Upper lobe of left lung (tissue), 6 donors: ENCODE measurements at places on chromosomes 1 and 21. TPM values are rescaled to one million over a fixed set of nuclear protein-coding genes. Genes with fewer than 3 reads are reported as not detected.
A peak's percentile ranks its signal among the peaks of the same experiment; 100 is the strongest.

The KMO gene
- total RNA-seq, result 6.3 TPM

The GPR37L1 gene
- total RNA-seq, result 0.07 TPM

The PIGR gene
- total RNA-seq, result 795 TPM

The HES3 gene
- not detected for total RNA-seq

The F11R gene
- 183 TPM for total RNA-seq

The OSCP1 gene
- 12.2 TPM for total RNA-seq

The RAB25 gene
- total RNA-seq, result 58.7 TPM

The DNAH14 gene
- total RNA-seq, result 12.2 TPM

- peak; percentile 75 for DNase-seq
Measured at GRCh38 chr21:33394260-33394659, 9.0 kb upstream of the IFNGR2 start.

GRCh38 chr1:226706684-226707083, 32.4 kb downstream of the ITPKB start:
- DNase-seq, result no peak

DNA sequence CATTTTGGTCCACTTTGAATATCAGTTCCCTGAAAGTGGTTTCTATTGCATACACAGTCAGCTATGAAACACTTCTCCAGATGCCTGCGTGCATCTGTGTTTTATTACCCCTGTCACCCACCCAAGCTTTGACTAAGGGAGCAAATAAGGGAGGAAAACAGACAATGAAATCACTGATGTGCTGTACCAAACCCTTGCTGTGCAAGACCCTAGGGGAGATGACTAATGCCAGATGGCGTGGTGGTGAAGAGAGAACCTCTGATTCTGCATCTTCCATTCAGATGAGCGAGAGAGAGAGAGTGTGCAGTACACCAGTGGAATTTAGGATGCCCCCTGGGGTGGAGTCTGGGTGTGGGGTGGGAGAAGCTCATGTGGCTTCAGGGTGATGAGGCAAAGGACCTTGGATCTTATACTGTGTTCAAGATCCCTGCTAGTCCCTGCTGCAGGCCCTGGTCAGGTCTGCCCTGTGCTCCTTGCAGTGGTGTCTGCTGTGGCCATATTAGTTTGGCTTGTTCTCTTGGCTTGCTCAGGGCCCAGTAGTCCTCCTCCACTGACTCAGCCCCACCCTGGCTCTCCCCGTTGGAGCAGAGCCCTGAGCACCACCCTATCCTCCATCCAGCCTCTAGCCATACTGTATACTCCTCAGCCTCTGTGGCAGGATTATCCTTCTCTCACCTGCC, 18.5 kb downstream of the CLCA1 start:
- no peak for DNase-seq

DNA sequence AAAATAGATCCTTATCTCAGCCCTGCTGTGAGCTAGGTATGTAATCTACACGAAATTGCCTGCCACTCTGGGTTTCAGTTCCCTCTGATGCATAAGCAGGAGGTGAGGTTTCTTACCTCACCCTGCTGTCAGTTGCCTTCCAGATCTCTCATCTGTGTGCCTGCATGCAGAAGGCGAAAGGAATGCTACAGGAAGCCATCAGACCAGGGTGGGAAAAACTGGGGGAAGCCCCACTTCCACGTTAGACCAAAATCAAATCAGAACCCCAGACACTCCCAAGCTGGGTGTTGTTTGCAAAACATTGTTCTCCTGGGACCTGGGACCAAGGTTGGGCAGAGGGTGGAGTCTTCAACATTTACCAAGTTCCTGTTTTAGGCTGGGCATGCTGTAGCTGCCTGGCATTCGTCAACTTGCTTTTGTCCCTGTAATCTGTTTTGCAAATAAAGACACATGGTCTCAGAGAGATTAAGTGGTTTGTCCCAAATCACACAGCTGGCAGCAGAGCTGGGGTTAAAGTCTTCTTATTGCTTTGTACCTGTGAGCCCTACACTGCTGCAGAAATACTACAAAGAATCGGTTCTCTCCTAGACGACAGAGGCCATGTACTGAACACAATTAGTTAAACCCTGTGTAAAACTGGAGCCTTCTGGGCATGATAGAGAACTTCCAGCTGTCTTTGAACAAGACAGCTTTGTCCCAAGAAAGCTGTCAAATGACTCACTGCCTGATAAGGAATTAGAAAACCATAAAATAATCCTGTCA, 389.7 kb upstream of the RUNX1 start:
- DNase-seq, result no peak

DNA sequence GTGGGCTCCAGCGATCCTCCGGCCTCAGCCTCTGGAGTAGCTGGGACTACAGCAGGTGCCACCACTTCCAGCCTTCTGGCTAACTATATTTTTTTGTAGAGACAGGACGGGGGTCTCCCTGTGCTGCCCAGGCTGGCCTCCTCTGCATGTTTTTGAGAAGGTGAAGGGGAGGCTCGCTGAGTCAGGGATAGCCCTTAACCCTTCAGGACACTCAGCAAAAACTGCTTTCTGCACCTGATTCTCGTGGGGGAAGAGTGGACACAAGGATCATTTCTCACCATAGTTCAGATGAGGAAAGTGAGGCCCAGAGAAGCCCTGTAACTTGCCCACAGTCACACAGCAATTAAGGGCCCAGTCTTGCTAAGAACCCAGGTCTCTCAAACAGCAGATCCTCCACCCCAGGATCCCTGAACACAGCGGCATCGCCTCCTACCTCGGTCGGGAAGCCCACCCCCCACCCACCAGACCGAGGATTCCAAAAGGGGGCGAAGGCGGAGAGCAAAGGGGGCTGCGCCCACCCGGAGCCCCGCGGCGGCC, 1.3 kb downstream of the FGR start:
- DNase-seq, result no peak

DNA sequence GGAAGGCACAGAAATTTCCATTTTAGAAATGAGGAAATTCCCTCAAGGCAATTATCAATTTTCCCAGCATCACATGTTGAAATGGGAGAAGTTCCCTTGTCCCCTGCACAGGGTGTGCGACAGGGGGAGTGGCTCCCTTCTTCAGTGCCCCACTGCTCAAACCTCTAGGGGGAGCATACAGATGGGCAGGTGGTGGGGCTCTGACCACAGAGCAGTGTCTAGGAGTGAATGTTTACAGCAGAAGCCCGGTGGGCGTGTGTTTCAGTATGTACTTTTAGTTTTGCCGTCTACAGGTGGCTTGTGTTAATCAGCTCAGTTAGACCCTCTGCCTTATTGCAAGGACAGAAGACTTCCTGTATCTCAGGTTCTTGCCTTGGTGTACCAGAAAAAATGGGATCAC, 493.7 kb upstream of the PLXNA2 start:
- DNase-seq, result no peak

GRCh38 chr21:39384674-39385298, 35.9 kb upstream of the HMGN1 start:
- no peak for DNase-seq

GRCh38 chr1:21220815-21221214, 44.1 kb upstream of the EIF4G3 start:
- DNase-seq, result no peak

DNA sequence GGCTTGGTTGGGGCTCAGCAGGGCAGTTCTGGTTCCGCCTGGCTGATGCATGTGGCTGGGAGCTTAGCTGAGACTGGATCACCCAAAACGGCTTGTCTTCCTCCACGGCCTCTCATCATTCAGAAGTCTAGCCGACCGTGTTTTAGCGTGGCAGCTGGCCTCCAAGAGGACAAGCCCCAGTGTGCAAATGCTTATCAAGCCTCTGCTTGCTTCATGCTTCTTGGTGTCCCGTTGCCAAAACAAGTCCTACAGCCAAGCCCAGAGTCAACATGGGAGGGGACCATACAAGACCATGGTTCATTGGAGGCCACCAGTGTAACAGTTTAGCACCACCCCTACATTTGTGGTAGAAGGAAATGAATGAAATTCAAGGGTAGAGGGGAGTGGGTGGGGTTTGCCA, 10.5 kb upstream of the KDF1 start:
- no peak for DNase-seq

DNA sequence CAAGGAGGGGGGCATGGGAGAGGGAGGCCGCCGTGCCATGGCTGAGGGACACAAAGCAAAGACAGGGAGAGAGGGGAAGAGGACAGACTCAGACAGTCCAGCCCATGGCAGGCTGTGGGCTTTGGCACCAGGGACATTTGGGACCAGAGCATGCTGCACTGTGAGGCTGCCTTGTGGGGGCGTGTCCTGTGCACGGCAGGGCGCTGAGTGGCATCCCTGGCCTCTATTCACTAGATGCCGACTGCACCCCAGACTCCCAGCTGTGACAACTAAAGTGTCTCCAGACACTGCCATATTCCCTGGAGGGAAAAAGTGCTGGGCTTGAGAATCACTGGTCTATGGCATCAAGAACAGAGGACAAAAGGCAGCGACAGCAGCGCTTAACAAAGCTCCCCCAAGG, 18.6 kb upstream of the PRDM15 start:
- no peak for DNase-seq

DNA sequence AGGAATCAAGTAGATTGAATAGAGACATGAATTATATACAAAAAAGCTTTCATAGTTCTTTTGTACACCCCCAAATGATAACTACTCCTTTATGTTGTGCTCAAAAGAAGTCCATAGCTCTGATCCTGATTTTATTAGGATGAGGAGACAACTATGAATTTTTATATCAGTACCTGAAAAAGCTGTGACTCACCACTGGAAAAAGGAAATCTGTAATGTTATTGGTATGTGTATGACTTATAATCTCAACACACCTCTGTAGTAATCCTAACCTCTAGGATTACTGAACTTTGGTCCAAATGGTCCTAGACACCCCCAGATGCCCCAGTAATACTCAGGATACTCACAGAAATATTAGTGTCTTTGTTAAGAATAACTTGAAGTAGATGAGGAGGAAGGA, 10.2 kb downstream of the PRKAB2 start:
- DNase-seq, result no peak

GRCh38 chr1:68232289-68233148, at the start of gene WLS:
Gene WLS (minus strand): TSS chr1:68232523. CDS start chr1:68232299, 224 bp downstream.
- DNase-seq, result peak; percentile 91

- no peak for DNase-seq
Measured at GRCh38 chr21:42041711-42042110, 29.4 kb upstream of the UMODL1 start.

DNA sequence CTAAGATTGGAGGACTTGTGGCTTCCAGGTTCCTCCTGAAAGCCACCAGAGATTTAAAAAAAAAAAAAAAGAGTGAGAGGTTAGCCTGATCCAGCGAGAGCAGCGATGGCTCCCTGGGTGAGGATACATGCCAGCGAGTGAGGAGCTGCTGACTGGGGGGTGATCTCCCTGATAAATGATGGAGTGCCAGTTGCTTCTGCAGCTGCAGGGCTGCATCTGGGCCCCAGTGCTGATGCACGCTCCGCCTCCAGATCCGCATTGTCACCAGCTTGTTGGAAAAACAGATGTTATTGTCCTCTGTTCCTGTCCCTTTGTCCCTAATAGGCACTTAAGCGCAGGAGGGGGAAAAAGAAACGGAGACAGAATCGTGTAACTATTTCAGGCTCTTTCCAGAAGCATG, 28.6 kb downstream of the UBIAD1 start:
- DNase-seq, result no peak

DNA sequence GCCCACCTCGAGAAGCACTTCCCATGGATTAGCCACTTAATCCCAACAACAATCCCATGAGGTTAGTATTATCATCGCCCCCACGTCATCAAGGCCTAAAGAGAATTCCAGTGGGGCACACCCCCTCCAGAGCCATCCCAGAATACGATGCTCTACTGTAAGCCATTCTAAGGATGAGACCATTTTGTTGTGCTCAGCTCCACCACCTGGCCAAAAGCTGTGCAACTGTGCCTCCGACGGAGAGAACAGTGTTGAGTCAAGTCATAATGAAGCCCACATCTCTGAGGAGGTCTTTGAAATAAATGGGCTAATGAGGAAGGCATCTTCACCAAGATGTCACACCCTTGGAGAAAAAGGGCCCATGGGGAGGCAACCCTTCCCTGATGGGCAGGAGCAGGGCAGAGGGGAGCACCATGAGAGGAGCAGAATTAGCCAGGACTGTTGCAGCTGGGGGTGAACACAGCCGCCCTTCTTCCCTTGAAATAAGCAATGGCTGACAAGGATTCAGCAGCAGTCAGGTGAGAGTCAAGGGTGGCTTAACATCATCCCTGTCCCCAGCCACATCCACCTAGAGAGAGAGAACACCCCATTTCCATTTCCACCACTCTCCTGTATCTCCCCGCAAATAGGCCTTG, 14.6 kb downstream of the SYF2 start:
- no peak for DNase-seq

- no peak for DNase-seq
Measured at GRCh38 chr1:245842106-245842505, 665.0 kb downstream of the SMYD3 start.

DNA sequence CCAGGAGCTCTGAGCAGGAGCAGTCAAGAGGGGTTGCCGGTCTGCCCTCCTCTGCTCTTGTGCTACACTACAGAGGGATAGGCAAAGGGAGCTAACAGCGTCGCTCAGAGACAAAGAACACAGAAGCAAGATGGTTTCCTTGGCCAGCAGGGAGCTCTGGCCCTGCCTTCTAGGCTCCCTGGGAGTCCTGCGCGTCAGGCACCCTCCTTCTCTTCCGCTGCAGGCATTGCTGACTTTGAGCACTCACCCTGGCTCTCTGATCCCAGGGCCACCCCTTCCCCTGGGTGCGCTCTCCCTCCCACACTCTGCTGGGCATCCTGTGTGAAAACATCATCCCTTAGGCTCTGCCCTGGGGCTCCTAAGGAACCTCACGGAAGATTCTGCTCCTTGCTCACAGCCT, 489 bp downstream of the TNNI1 start:
- no peak for DNase-seq

DNA sequence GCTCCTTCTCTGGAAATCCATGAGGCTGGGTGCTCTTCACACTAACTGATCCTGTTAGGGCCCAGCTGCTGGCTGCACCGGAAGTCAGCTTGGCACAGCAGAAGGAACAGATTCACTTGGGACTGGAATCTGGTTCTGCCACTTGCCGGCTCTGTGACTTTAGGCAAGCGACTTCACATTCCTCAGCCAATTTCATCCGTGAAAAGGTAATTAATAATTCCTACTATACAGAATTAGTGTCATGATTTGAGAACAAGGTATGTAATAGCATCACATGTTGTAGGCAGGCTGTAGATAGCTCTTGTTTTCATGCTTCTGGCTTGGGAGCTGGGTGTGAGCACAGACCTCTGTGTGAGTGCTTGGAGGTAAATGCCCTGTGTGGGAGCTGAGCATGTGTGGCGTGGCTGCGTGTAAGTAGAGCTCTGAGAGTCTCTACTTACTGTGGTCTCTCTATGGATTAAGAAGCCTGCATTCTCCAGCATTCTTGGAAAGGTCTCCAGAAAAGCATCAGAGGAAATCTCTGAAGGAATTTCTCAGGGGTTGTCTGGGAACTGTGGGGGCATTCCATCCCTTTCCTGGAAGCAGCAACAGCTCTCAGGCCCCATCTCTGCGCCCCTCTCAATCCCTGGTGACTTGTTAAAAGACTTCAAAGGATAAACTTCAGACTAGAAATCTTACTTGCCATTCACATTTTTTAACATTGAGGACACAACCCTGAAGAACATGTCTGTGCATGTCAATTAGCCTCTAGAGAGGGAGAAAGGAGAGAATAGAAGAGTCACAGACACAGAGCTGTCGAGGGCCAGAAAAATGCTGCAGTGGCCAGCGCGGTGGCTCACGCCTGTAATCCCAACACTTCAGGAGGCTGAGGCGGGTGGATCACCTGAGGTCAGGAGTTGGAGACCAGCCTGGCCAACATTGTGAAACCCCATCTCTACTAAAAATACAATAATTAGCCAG, 47.7 kb upstream of the PPM1J start:
- peak; percentile 71 for DNase-seq

- no peak for DNase-seq
Measured at GRCh38 chr21:28106370-28106890, 886.2 kb downstream of the LTN1 start.

GRCh38 chr1:109186733-109187086, 27.0 kb upstream of the SARS1 start:
- DNase-seq, result no peak
